ENCODE measurements at places on chromosomes 12 and 14.

DNA sequence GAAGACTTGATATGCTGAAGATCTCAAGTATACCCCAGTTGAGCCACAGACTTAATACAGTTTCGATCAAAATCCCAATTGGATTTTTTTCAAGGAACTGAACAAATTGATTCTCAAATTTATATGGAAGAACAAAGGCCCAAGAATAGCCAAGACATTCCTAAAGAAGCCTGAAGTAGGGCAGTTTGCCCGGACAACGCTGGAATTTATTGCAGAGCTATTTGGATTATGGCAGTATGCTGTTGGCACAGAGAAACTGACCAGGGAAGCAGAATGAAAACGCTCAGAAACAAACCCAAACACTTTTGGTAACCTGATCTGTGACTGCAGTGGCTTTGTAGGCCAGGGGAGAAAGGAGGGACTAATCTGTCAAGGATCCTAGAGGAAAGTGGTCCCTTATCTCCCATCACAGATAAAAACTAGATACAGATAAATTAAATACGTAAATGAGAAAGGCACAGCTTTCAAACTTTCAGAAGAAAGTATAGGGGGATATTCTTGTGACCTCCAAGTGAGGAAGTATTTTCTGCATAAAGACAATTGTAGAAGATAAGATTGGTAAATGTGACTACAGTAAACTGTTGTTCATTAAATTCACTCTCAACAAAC is 35.9 kb upstream of the GSC start:
- DNase-seq, result no peak

DNA sequence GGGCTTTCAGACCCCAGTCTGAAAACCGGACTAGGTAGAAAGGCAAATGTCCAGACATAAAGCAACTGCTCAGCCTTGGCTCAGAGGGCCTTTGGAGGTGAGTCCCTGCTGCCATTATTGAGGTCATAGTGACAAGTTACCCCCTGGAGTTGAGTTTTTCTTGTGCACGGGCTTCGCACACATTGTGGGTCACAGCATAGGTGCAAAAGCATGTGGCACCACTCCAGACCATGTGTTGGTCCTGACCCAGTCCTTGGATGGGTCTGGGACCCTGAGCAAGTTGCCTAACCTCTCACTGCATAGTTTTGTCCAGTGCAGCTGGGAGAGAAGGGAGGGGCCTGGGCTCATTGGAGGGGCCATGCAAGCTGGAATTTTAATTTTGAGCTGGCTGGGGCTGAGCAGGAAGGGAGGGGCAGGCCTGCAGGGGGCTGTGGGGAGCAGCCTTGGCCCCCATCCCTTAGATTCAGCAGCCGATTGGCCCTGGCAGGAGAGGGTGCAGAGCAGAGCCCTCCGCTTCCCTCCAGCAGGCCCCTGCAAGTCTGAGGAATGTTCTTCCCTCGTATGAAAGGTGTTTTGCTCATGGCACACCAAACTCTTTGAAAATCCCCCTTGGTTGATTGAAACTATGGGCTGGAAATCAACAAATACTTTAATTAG is 4.2 kb upstream of the KRT5 start:
- no peak for DNase-seq

- no peak for DNase-seq
These were observed 55.7 kb upstream of the ABCD2 start for GRCh38 chr12:39675263-39675662.

DNA sequence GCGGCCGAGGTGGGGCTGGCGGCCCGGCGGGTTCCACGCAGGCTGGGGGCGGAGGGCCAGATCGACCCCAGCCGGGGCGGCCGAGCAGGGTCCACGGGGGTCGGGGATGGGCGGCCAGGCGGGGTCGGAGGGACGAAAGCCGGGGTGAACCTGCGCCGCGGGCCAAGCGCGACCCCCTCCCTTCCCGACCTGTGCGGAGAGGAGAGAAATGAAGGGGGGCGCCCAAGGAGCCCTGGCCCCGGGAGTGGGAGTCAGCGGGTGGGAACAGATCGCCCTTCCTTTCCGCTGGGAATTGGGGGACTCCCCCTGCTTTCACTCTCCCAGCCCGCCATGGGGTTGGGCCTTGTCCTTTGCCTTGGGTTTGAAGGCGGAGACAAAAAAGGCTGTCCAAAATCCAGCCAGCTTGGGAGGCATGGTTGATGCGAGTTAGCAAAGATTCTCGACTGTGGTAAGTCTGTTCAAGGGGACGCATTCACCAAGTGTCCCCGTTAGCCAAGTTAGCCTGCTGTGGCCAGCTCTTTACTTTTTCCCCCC is 559 bp upstream of the CKAP4 start:
- DNase-seq, result peak; percentile 9

DNA sequence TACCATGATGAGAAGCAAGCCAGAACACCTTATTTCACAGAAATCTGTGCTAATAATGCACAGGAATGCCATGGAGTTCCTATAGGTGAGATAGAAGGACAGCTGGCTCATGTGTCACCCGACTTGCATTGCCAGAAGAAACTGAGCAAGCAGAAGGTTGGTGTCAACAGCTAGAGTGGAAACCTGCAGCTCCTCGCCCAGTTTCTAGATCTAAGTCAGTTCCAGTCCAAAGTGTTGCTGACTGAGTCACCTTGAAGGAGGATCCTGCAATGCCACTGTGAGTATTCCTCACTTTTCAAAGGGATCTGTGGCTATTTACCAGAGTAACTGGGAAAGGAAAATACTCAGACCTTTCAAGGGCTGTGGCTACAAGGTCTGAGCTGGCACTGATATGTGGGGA is 17.1 kb downstream of the CDKL1 start:
- DNase-seq, result no peak

- no peak for DNase-seq
These were observed 504.6 kb downstream of the ALG10 start for GRCh38 chr12:34526946-34527345.

- peak; percentile 68 for DNase-seq
These were observed 12.3 kb downstream of the ZFP36L1 start for GRCh38 chr14:68780358-68781160.

DNA sequence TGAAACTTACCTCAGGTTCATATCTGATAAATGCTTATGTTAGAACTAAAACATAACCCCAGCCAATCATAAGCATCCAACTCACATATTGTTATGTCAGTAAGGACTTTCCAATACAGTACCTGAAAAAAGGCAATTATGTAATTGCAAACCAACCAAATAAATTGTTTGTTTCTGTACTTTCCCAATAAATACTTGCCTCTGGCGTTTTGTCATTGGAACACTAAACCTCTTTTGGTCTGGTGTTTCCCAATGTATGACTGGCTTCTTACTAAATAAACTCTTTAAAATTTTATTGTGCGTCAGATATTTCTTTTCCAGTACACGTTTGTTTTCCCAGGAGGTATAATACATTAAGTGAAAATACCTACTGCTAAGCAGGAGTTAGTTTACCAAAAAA is 6.7 kb upstream of the PTPRB start:
- no peak for DNase-seq

Measured in activated CD4-positive, alpha-beta T cell treated with anti-CD3 and anti-CD28 coated beads, Interleukin-2, amount 10 ng/mL, durations not matched to agents 7 days and 5 days (primary cell).